CD4-positive, alpha-beta memory T cell (primary cell): ENCODE measurements at places on chromosomes 12 and 14. TPM values are rescaled to one million over a fixed set of nuclear protein-coding genes. Genes with fewer than 3 reads are reported as not detected.

Gene SLC25A47
- total RNA-seq, result not detected

Gene CLEC4D
- total RNA-seq, result not detected

Gene PARPBP
- total RNA-seq, result 2.6 TPM

Gene MVK
- 11.0 TPM for total RNA-seq

Gene SLC10A1
- not detected for total RNA-seq

Gene LRFN5
- total RNA-seq, result not detected

Gene TSHR
- 0.30 TPM for total RNA-seq

- no peaks in the 10 kb centered on the region for H3K4me1 ChIP-seq
- no peaks in the 10 kb centered on the region for H3K36me3 ChIP-seq
- no peaks in the 10 kb centered on the region for H3K27me3 ChIP-seq
- no peak for DNase-seq
- no peak overlapping the region for H3K27ac ChIP-seq
- no peak overlapping the region for H3K4me3 ChIP-seq
Measured at GRCh38 chr12:88153959-88154358, 11.9 kb downstream of the TMTC3 start.

- H3K4me1 ChIP-seq, result no peaks in the 10 kb centered on the region
- H3K4me3 ChIP-seq, result no peak overlapping the region
- H3K36me3 ChIP-seq, result no peaks in the 10 kb centered on the region
Measured at GRCh38 chr14:83664389-83664788, 1865.6 kb upstream of the FLRT2 start.

DNA sequence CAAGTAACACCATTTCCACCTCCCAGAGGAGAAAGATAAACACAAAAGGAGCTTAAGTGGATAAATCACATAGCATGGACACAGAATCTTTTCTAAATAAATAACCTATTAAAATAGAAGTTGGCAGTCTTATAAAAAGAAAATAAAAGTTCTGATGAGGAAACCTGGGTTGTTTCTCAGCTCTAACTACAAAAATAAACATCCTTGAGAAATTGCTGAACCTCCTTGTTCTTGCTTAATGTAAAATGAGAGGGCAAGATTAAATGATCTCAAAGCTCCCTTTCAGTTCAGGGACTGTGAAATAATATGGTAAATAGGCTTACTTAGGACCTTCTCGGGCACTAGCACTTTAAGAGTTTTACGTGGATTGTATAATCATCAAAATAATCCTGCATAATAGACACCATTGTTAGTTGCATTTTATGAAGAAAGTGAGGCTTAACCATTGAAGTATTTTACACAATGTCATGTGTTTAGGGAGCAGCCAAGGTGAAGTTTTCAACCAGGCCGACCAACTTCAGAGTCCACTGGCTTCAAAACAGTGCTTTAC lies 214.0 kb upstream of the NOVA1 start:
- no peak for DNase-seq
- H3K4me1 ChIP-seq, result no peaks in the 10 kb centered on the region
- no peak overlapping the region for H3K27ac ChIP-seq
- H3K36me3 ChIP-seq, result no peaks in the 10 kb centered on the region
- H3K27me3 ChIP-seq, result no peaks in the 10 kb centered on the region
- H3K4me3 ChIP-seq, result no peak overlapping the region

- H3K27me3 ChIP-seq, result no peaks in the 10 kb centered on the region
- DNase-seq, result no peak
- no peak overlapping the region for H3K27ac ChIP-seq
- H3K4me3 ChIP-seq, result no peak overlapping the region
- peaks cover 16% of the 10 kb centered on the region for H3K4me1 ChIP-seq
Measured at GRCh38 chr12:93773122-93773871, 96.1 kb downstream of the CRADD start.

DNA sequence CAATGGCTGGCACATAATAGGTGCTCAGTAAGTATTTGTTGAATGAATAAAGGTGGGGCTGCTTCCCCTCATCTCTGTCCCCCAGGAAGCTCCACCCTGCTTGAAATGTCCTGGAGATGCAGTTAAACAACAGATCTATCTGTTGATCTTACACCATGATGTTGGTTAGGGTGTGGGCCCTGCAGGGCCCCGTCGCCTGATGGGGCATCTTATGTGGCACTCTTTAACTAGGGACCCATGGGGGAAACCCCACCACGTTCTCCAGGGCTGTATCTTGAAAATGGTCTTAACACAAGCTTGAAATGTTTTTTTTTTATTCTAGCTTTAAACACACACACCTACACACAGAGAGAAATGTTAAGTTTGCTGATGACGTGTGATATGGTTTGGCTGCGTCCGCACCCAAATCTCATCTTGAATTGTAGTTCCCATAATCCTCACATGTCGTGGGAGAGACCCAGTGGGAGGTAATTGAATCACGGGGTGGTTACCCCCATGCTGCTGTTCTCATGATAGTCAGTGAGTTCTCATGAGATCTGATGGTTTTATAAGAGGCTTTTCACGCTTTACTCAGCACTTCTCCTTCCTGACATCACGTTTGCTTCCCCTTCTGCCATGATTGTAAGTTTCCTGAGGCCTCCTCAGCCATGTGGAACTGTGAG lies 741.7 kb downstream of the VRK1 start:
- no peak for DNase-seq
- H3K27ac ChIP-seq, result no peak overlapping the region
- no peak overlapping the region for H3K4me3 ChIP-seq
- peaks cover 16% of the 10 kb centered on the region for H3K4me1 ChIP-seq

- no peak for DNase-seq
- no peaks in the 10 kb centered on the region for H3K27me3 ChIP-seq
- H3K36me3 ChIP-seq, result no peaks in the 10 kb centered on the region
- no peaks in the 10 kb centered on the region for H3K4me1 ChIP-seq
Measured at GRCh38 chr14:103066399-103066798, 9.1 kb upstream of the CDC42BPB start.

GRCh38 chr12:16789204-16789790 lies 183.3 kb upstream of the LMO3 start:
- no peak for DNase-seq
- H3K4me3 ChIP-seq, result no peak overlapping the region
- no peaks in the 10 kb centered on the region for H3K4me1 ChIP-seq
- H3K36me3 ChIP-seq, result no peaks in the 10 kb centered on the region

DNA sequence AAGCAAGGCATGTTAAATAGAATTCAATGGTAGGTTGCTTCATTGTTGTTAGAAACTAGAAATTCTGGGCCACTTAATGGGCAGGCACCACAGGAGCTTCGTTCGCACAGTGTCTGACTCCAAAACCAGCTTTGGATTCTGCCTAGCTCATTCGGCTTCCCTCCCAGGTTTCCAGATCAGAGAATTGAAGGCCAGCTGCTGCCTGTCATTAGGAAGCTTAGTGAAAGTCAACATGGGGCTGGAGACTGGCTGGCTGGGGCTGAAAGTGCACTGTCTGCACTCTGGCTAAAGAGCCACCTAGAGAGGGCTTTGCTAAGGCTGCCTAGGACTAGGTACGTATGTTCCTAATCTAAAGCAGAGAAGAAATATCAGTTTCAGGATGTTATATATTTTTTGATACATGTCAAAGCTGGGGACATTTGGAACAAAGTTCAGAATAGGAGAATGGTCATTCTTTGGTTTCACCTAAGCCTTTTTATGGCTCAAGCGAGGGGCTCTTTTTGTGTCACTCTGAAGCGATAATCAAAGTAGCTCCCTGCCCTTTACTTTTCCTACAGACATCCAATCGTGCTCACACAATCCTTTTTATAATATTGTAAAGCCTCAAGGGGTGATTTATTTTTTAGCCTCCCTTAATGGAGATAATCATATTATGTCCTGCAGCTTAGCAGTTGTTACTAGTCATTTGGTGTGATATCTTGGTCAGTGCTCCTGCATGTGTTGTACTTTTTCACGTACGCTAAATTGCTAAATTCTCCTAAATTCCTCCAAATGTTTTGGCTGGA lies 238.5 kb upstream of the NAV3 start:
- DNase-seq, result no peak
- H3K27ac ChIP-seq, result no peak overlapping the region
- no peaks in the 10 kb centered on the region for H3K36me3 ChIP-seq

DNA sequence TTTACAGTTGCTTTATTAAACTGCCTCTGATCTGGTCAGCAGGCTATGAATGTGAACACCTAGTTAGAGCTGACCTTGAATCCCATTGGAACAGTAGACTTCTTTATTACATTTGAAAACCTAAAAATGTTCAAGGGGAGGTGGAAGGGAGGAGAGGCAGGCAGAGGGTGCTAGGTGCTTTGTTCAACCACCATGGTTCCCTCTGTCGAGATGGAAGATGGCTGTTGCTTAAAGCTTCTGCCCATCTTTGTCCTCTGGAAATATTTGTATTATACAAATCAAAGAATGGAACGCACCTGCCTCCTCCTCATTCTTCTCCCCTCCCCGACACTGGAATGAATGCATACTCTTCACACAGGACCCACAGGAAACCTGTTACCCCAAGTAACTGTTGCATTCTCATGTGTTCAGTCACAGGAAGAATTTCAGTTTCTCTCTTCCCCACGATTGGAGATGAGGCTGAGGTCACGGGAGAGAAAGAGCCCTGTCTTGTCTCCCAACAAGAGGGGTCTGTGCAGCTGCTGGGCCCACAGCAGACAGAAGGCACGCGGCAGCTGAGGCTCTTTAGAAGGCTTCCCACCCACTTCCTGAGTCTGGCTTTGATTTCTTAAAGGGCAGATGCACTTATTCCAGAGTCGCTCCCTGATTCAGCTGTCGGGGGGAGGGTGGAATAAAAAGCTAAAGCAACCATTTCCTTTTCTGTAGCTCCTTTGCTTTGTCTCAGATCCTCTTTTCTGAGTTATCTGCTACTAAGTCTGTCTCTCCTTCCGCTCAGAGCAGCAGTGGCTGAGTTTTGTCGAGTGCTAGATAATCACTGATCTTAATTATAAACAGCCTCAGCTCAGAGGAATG lies 217.9 kb upstream of the BTG1 start:
- H3K4me3 ChIP-seq, result peak overlapping the region; percentile 34
- peak overlapping the region; percentile 41 for H3K27ac ChIP-seq
- peaks cover 66% of the 10 kb centered on the region for H3K4me1 ChIP-seq
- peak; percentile 41 for DNase-seq
- no peaks in the 10 kb centered on the region for H3K27me3 ChIP-seq

- peaks cover 20% of the 10 kb centered on the region for H3K4me1 ChIP-seq
- peaks cover 5% of the 10 kb centered on the region for H3K36me3 ChIP-seq
- H3K4me3 ChIP-seq, result no peak overlapping the region
Measured at GRCh38 chr12:4526923-4527546, 11.7 kb upstream of the RAD51AP1 start.
